ENCODE measurements at places on chromosomes 16 and 17.

GRCh38 chr16:27347930-27348685, 34.3 kb downstream of the IL4R start:
- DNase-seq: no peak

DNA sequence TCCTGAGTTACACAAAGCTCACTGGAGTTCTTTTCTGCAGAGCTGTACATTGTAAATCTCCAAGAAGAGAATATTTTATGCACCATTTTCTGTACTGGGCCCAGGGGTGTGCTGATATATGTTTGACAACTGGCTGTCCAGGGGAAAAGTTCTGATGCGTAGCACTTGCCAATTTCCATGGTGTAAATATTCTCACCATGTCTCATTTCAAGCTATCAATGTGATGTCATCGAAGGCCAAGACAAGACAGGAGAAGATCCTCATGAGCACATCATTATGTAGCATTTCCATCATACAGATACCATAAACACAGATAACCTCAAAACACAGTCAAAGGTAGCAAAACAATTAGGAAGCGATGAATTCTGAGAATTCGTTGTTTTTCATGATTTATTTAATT, 18.9 kb downstream of the CDH5 start:
- H3K36me3 ChIP-seq: no peaks in the 10 kb centered on the region
- no peaks in the 10 kb centered on the region for H3K27me3 ChIP-seq
- no peak overlapping the region for H3K4me3 ChIP-seq

DNA sequence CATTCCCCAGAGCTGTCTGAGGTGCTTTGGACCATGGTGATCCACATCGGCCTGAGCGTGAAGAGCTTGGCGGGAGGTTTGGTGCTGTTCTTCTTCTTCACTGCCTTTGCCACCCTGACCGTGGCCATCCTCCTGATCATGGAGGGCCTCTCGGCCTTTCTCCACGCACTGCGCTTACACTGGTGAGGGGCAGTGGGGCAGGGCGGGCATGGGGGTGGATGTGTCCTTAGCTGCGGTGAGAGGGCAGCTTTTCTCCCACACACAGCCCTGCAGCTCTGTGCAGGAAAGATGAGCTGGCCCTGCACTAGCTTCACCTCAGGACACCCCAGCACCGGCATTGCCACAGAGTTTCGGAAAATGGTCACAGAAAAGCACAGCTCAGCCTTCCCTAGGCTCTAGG, 21.8 kb upstream of the NAGLU start:
- DNase-seq: no peak
- H3K4me1 ChIP-seq: peaks cover 60% of the 10 kb centered on the region
- H3K4me3 ChIP-seq: no peak overlapping the region
- peaks cover 20% of the 10 kb centered on the region for H3K36me3 ChIP-seq
- H3K27ac ChIP-seq: peak overlapping the region; percentile 80
- no peaks in the 10 kb centered on the region for H3K27me3 ChIP-seq

GRCh38 chr17:15971098-15971678, 26.3 kb downstream of the ADORA2B start:
- H3K4me1 ChIP-seq: peaks cover 11% of the 10 kb centered on the region
- H3K36me3 ChIP-seq: peaks cover under 1% of the 10 kb centered on the region
- no peaks in the 10 kb centered on the region for H3K27me3 ChIP-seq
- no peak overlapping the region for H3K27ac ChIP-seq

- H3K27me3 ChIP-seq: no peaks in the 10 kb centered on the region
- DNase-seq: no peak
- no peak overlapping the region for H3K4me3 ChIP-seq
- H3K4me1 ChIP-seq: no peaks in the 10 kb centered on the region
- no peaks in the 10 kb centered on the region for H3K36me3 ChIP-seq
These were observed 393.9 kb upstream of the MAF start for GRCh38 chr16:79994418-79994817.

GRCh38 chr17:33261820-33262219, 31.3 kb downstream of the ASIC2 start:
- no peaks in the 10 kb centered on the region for H3K27me3 ChIP-seq
- no peaks in the 10 kb centered on the region for H3K36me3 ChIP-seq
- no peak overlapping the region for H3K4me3 ChIP-seq
- no peaks in the 10 kb centered on the region for H3K4me1 ChIP-seq

GRCh38 chr17:48873209-48873608, 19.4 kb upstream of the ATP5MC1 start:
- no peak overlapping the region for H3K4me3 ChIP-seq
- no peak for DNase-seq
- H3K27ac ChIP-seq: peak overlapping the region; percentile 54
- peaks cover 24% of the 10 kb centered on the region for H3K4me1 ChIP-seq
- no peaks in the 10 kb centered on the region for H3K36me3 ChIP-seq
